Naive thymus-derived CD4-positive, alpha-beta T cell (primary cell): ENCODE measurements at places on chromosomes 2 and 18. TPM values are rescaled to one million over a fixed set of nuclear protein-coding genes. Genes with fewer than 3 reads are reported as not detected.

Gene RAPGEF4
- polyA plus RNA-seq = not detected

Gene NT5C1B
- polyA plus RNA-seq = 0.39 TPM

Gene TCF4
- 3.0 TPM for polyA plus RNA-seq

Gene CNGA3
- polyA plus RNA-seq = not detected

Gene ATP8B1
- not detected for polyA plus RNA-seq

Gene PLEKHH2
- 0.33 TPM for polyA plus RNA-seq

Gene PRKAG3
- polyA plus RNA-seq = not detected

Gene RAPH1
- 0.57 TPM for polyA plus RNA-seq

Gene SATB2
- polyA plus RNA-seq = not detected

Gene AFF3
- polyA plus RNA-seq = 4.0 TPM

Gene SIX2
- polyA plus RNA-seq = not detected

Gene PHOSPHO2
- polyA plus RNA-seq = 3.5 TPM

Gene ANKRD30BL
- not detected for polyA plus RNA-seq
